ENCODE measurements at places on chromosomes 11 and 22. TPM values are rescaled to one million over a fixed set of nuclear protein-coding genes. Genes with fewer than 3 reads are reported as not detected.

DNA sequence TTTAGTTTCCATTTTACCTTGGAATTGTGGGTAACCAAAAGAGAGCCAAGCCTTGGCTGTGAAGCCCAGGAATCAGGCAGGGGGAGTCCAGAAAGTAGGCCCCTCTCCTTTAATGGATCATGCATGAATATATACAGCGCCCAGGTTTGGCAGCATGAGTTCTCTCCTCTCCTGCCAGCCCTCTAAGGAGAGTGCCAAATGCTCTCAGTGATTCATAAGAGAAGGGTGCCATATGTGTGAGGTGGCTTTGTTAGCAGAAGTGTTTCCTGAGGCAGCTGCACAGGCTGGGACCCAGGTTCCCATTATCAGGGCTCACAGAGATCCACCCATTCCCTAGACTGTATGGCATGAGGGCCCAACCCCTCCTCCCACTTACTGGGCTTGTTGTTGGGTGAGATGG lies 52.3 kb upstream of the SCUBE2 start:
- DNase-seq, result no peak

DNA sequence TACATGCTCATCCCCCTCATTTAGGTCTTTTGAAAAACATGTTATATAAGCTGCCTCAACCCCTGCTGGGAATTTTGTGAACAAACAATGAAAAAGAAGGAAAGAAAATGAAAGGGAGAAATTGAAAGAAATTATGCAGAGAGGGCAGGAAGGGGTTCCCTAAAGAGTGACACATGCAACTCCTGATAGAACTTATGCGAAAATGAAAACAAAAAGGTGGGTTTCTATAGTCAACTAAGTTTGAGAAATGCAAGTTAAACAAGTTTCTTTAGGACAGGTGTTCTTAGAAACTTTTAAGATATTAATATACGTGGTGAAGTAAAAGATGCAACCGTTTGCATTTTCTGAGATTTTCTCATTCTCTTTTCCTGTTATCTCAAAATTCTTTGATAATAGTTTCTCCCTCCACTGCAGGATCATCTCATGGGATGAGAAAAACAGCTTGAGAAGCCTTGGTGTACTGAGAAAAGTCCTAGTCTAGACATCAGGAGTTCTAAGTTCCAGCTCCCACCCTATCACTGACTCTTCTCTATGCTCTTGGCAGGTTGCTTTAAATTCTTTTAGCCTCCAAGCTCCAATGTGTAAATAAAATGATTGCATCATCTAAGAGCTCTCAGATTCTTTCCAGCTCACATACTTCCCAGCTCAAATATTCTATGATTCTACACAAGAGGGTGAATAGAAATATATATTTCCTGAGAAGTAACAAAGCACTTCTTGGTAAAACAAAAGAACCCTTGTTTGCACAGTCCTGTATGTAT lies 109.2 kb downstream of the FAM76B start:
- no peak for DNase-seq

DNA sequence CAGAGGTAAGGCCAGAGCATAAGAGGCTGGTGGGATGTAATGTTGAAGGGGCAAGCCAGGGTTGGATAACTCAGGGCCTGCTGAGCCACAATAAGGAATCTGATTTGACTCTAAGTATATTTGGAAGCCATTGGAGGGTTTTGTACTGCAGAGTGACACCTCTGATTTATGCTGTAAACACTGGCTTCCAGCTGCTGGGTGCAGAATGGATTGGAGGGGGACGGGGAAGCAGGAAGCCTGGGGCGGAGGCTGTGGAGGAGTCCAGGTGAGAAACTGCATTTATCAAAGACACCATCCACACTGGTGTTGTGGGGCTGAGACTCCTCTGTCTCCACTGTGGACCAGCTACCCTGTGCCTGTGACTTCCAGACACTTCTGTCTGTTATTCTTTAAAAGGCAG lies 26.8 kb downstream of the MIAT start:
- DNase-seq, result no peak

GRCh38 chr22:22955866-22956535 lies 68.4 kb downstream of the IGLL5 start:
- peak; percentile 67 for DNase-seq

Gene BTG4
- total RNA-seq, result not detected

Data from CD8-positive, alpha-beta T cell (primary cell).